ENCODE measurements at places on chromosomes 5 and 9.

DNA sequence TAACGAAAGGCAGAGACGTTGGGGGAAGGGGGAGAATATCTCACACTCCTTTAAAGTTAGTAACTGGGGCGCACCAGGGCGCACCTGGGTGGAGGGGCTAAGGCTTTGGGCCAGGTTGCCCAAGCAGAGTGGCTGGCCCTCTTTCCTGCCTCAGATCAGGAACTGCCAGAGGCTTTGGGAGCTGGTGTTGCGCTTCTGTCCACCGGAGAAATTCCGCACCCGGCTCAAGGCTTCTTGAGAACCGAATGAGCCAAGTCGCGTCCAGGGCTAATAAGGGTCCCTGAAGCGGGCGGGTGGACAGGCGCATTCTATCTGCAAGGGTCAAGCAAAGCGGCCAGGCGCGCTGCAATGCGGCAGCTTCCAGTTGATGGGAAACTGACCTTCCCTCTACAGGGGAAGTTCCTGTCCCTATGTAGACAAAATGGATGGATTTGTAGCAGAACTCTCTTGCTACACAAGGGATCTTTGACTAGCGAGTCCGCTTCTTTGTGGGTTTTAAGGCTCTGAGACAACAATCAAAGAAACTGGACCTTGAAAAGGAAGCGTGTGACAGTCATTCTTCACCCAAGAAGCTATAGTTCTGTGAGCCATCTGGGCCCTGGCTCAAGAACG is 5.5 kb downstream of the PAX5 start:
- DNase-seq: no peak

DNA sequence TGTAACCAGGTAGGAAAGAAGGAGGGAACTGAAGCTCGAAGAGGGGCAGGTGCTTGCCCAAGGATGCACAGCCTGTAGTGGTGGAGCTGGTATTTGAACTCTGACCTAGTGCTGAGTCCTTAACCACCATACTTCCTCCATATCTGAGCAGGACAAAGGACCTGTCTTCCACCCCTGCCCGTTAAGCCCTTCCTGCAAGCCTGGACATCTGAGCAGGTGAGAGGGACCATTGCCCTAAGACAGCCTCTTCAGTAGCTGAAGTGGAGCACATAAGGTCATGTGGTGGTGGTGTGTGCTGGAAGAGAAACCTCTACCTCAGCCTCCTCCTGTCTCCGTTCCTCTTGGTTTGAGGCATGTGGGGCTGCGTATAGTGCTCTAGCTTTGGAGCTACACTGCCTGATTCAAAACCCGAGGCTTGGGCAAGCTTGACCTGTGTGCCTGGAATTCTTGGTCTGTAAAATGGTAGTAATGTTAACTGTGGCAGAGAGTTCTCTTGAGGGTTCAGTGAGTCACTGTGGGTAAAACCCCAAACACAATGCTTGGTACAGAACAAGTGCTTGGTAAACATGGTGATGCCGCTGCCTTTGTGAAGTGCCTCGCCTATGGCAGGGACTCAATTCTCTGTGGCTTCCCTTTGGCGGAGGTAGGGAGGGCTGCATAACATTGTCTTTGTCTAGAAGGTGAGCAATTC is 7.4 kb downstream of the GALNT10 start:
- peak; percentile 7 for DNase-seq

DNA sequence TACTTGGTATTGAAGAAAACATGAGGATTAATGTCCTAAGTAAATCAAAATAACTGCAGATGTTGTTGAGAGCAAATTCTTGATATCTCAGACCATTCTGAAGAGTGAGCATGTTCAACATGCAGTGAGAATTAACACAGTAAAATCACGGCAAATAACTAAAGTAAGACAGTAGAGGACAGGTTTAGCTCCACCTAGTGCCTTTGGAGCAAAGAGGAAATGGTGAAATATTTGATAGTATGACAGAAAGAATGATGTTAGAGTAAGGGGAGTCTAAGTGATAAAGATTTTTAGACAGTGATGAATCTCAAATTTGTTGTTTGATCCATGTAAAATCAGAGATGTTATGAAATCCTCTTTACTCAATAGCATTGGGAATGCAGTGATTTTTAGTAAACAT is 424.2 kb downstream of the TMEM161B start:
- no peak for DNase-seq

DNA sequence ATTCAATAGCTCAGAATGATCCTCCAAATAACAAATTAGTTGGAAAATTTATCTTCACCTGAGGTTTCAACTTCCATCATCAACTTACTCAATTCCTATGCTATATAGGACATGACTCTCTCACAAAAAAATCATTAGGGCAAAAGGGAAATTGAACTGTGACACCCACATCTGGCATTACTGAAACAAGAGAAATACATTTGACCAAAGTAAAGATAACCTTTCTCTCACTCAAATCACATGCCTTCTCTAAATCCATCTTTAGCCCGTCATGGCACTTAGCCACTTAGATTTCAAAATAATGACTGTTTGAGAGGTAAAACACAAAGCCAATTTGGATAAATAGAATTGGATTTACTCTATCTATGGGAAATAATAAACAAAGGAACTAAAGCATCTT is 126.4 kb downstream of the ADAMTS6 start:
- DNase-seq: no peak

DNA sequence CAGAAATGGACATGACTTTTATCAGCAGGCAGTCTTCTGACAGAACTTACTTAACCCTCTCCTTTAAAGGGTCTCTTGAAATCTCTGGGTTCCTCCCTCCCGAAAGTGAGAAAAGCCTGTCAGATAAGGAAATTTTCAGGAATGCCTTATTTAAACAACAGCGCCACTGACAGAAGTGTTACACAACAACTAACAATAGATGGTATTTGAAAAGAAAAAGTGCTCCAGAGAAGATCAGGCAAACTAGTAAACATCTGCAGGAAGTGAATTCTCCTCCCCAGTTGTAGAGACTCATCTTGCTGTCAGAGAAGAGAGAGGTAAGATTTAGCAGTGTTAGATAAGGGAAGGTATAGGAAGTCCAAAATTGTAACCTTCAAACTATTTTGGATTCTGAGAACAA is 107.2 kb upstream of the NFIL3 start:
- DNase-seq: no peak

GRCh38 chr9:100298378-100298777 is 54.4 kb downstream of the TEX10 start:
- DNase-seq: no peak

DNA sequence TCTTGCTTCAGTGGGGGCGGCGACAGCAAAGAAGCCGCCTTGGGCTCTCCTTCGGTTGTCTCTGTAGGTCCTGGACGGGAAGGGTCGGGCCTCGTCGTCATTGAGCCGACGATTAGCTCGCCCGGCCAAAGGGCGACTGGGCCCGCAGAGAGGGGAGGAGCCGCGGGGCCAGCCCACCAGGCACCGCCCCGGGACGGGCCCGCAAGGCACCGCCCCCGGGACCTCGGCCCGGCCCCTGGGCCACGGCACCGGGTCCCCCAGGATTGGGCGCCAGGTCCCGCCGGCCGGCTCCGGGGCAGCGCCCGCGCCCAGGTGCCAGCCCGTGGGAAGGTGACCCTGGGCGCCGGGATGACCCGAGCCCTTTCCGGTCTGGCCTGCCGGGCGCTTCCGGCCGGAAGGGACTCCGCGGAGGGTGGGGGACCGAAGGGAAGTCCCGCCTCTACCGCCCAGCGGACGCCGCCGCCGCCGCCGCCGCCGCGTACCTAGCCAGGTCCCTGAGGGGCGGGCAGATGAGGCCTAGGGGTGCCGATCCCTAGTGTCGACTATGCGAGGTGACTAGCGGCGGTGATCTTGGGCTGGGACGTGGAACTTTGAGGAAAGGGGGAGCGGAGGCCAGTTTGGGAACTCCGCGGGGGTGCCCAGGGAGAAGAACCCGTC is at the start of the genes GBA2 and RGP1:
Gene GBA2 (minus strand): TSS at position 371 of the 657 bp plus-strand sequence. CDS start 524 bp downstream, outside the sequence.
Gene RGP1 (plus strand): TSS at position 430 of the 657 bp plus-strand sequence. CDS start 469 bp downstream, outside the sequence.
- peak; percentile 44 for DNase-seq

DNA sequence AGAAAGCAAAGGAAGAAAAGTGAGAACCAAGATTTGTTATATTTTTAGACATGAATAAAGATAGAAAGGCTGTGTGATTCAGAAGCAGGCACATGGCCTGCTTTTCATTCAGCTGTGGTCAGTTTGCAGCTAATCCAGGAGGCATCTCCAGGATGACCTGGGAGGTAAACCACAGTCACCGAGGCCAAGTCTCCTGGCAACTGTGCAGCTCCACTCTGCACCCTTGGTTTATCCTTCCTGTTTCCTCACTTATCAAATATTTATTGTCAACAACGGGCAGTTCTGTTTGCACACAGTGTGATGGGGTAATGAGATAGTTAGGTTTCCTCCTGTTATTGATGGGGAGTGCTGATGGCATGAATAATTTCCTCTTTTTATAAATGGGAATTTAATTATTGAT is 243.0 kb downstream of the PSAT1 start:
- no peak for DNase-seq

DNA sequence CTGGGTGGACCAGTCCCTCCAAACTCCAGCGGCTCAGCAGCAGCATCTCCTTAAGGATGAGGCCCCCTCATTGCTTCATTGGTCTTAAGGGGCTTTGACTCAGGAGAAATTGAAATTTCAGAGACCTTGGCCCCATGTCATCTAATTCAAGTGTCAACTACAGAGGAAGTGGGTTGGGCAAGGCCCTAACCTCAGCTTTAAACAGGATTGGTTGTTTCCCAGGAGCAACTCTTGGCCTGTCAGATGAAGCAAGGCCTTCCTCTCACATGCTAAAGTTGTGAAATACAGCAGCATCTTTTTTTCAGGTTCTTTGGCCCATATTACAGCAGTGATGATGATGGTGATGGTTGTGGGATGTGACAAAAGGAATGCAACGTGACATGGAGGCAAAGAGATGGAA is 348.3 kb downstream of the ICE1 start:
- DNase-seq: no peak
